ENCODE measurements at places on chromosomes 1 and 21. TPM values are rescaled to one million over a fixed set of nuclear protein-coding genes. Genes with fewer than 3 reads are reported as not detected.

SMCP gene
- not detected for total RNA-seq

ZNF593OS gene
- not detected for total RNA-seq

MX2 gene
- 115 TPM for total RNA-seq

MSH4 gene
- total RNA-seq: 0.10 TPM

TCHHL1 gene
- not detected for total RNA-seq

FCRLA gene
- 11.2 TPM for total RNA-seq

COL24A1 gene
- 1.2 TPM for total RNA-seq

ZNF436 gene
- total RNA-seq: 21.1 TPM

PRAMEF1 gene
- total RNA-seq: not detected

SPOCD1 gene
- total RNA-seq: 12.4 TPM

EDN2 gene
- not detected for total RNA-seq

NEGR1 gene
- 5.3 TPM for total RNA-seq

LPAR3 gene
- total RNA-seq: 1.3 TPM

GBP5 gene
- total RNA-seq: not detected

PLOD1 gene
- total RNA-seq: 413 TPM

GJC2 gene
- 0.39 TPM for total RNA-seq

RAB3B gene
- total RNA-seq: 5.6 TPM

ACP6 gene
- total RNA-seq: 5.7 TPM

C8B gene
- not detected for total RNA-seq

OLIG2 gene
- total RNA-seq: 0.72 TPM

S100A11 gene
- 1,277 TPM for total RNA-seq

NCDN gene
- total RNA-seq: 11.9 TPM

ADAMTS5 gene
- 0.29 TPM for total RNA-seq

EPS8L3 gene
- not detected for total RNA-seq

PTGER3 gene
- not detected for total RNA-seq

LMX1A gene
- total RNA-seq: not detected

RBM8A gene
- total RNA-seq: 173 TPM

MFAP2 gene
- 16.9 TPM for total RNA-seq

VHLL gene
- not detected for total RNA-seq

OPRD1 gene
- total RNA-seq: 0.96 TPM

TMEM125 gene
- total RNA-seq: not detected

S100A14 gene
- total RNA-seq: not detected

HRNR gene
- under 0.01 TPM for total RNA-seq

LCE3B gene
- not detected for total RNA-seq
